ENCODE measurements at places on chromosomes 16 and 17.

DNA sequence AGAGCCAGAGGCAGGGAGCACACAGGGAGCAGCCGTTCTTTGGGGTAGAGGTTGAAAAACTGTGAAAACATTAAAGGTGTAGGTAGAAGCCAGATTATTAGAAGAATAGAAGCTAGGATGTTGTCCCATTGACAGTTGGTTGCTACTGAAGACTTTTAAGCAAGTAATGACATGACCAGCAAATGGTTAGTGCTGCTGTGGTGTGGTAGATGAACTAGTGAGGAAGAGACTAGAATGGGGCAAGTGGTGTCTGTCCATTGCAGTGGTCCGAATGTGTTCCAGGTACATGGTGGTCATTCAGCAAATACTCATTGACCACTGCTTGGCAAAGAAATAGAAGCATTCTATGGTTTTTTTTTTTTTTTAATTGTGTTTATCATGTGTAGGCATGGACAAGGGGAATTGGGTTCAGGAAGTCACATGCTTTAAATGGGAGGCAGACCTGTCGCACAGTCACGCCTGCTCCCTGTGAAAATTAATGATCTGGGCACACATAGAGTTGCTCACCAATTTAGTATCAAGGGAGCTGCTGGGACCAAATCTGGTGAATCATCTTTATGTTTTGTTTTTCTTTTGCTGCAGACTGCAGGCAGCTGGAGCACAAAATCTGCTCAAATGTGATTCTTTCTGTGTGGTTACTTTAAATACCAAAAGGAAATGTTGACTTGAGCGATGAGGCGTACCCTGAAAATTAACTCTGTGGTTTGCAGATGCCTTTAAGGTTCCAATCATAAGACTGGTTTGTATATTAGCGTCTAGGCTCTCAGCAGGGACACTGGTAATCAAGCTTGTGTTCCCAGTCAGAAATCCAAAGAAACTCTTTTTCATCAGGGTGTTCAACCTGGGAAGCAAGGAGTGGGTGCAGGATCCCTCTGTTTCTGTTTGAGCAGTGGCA lies 30.7 kb downstream of the YPEL2 start:
- no peak for DNase-seq

DNA sequence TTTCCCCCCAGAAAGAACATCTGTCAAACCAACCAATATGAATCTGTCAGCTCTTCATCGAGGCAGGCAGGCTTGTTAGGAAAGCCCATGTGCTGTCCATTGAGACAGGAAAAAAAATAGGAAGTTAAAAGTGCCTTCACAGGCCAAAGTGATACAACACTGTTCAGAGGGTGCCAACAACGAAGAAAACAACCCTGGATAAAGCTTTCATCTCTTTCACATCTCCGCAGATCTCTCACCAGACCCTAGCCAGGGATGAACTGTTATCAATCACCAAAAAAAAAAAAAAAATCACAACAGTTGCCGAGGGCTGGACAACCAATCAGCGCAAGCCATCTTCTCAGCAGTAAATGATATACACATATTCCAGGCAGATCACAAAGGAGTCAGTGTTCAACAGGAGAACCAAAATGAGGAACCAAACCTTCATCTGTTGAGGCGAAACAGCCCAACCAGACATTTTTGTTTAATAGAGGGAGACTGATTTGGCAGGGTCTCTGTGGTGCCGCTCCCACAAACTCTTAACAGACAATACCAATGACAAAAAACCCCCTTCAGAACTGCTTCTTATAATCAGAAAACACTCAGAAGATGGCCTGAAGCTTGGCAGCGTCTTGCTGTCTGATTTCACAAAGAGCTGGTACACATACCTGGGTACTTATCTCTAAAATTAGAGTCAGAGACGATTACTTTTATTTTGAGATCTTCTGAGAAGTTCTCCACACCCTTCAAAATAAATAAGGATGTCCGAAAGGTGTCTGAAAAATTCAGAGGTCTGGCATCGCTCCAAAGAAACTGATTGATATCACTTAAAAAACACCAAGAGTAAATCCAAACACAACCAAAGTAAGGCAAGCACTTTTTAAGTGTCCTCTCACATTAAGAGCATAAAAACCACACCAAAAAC lies 1.8 kb downstream of the MAP3K14 start:
- DNase-seq = no peak

DNA sequence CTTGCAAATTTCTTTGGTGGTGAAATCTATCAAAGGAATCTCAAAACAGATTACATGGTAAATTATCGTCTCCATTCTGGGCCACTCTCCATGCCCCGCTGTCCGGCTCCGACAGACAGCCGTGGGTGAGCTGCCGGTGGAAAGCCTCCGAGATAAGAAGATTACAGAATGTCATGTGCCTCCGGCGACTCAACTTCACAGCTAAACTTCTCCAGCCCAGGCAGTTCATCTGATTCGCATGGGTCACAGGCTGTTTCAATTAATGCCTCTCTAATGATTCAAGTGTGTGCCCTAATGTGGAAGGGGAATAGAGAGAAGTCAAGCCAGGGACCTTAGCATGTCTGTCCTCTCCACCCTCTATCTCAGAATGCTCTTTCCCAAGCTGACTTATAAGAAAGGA lies 520.8 kb upstream of the ZFHX3 start:
- no peak for DNase-seq

GRCh38 chr16:26019381-26020242 lies 327.9 kb downstream of the HS3ST4 start:
- DNase-seq = no peak

- DNase-seq = no peak
Measured at GRCh38 chr17:6605142-6605541, 35.4 kb downstream of the KIAA0753 start.

DNA sequence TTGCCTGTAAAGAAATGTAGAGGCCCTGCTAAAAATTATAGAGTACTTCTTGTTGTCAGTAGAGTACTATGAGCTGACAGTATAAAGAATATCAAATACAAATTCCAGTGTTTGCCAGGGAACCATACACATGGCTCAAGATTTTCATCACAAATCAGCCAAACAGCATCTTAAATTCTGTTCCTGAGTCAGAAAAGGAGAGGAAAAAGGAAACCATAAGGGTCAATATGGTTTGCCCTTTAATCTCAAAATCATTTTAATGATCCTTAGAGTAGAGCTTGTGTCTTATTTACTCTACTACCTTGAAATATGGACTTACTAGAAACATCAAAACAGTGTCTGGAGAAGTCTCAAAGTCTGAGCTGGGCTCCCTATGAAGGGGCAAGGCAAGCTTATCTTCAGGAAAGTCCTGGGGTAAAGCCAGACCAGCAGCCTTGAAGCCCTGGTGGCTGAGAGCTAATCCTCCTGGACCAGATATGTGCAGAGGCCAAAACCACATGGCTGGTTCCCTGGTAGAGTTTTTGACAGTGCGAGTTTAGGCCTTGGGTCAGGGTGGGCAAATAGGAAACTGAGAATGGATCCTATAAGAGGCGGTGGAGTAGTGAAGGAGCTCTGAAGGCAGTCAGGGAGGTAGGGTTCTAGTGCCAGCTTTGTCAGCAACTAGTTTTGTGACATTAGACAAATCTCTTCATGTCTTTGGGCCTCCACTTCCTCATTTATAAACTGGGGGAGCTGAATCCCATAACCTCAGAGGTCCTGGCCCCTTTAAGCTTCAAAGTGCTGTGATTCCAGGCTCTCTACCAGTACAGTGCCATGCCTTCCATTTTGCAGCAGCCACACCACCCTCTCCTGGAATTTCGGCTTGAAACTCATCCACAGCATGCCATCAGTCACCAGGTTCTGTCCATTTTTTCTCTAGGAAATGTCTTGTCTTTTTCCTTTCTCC lies 38.9 kb downstream of the MRTFB start:
- no peak for DNase-seq

All from activated T-helper 1 cell treated with anti-CD3 and anti-CD28 coated beads, Interleukin-2, amount 50 U/mL, for 16 hours (primary cell).